ENCODE measurements at places on chromosomes 6 and 20. TPM values are rescaled to one million over a fixed set of nuclear protein-coding genes. Genes with fewer than 3 reads are reported as not detected.

- H3K36me3 ChIP-seq: no peaks in the 10 kb centered on the region
- no peaks in the 10 kb centered on the region for H3K4me1 ChIP-seq
- H3K27me3 ChIP-seq: no peaks in the 10 kb centered on the region
These were observed 29.1 kb downstream of the MRAP2 start for GRCh38 chr6:84062519-84063154.

- H3K4me1 ChIP-seq: peaks cover 5% of the 10 kb centered on the region
- H3K27me3 ChIP-seq: no peaks in the 10 kb centered on the region
- DNase-seq: no peak
- H3K4me3 ChIP-seq: peak overlapping the region; percentile 37
- H3K36me3 ChIP-seq: no peaks in the 10 kb centered on the region
These were observed 35.3 kb downstream of the C6orf52 start for GRCh38 chr6:10658910-10659698.

DNA sequence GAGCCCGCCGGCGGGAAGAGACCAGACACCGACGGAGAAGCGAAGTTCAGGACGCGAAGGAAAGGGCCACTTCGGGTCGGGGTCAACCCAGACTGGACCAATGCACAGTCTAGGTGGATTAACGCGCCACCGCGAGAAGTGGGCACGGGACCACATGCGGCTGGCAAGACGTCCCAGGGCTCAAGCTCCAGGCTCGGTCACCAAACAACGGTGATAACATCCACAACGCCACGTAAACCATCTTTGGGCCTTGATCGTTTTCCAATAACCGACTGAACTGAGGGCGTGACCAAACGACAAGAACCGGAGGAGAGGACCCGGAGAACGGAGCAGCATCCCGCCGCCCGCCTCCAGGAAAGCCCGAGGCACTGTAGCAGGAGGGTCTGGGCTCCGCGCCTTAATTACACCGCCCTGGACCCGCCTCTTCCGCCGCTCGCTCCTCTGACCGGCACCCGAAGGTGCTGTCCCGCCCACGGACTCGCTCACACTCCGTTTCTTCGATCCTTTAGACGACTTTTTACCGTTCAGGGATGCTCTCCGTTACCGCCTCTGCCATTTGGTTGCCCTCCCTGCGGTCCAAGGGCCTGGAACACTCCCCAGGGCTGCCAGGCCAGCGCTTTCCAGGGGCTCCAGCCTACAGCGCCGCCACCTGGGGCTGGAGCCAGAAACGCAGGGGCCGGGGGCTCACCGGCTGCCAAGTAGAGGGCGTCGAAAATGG, 44.1 kb downstream of the DPPA5 start:
- DNase-seq: no peak
- H3K27me3 ChIP-seq: peaks cover 36% of the 10 kb centered on the region
- H3K36me3 ChIP-seq: no peaks in the 10 kb centered on the region
- H3K4me3 ChIP-seq: peak overlapping the region; percentile 59
- H3K4me1 ChIP-seq: peaks cover 3% of the 10 kb centered on the region
- no peak overlapping the region for H3K27ac ChIP-seq

The NCR2 gene
- total RNA-seq: not detected

- DNase-seq: no peak
- H3K36me3 ChIP-seq: no peaks in the 10 kb centered on the region
- H3K4me3 ChIP-seq: no peak overlapping the region
- no peak overlapping the region for H3K27ac ChIP-seq
These were observed 144.0 kb downstream of the PDE7B start for GRCh38 chr6:135995545-135995898.

DNA sequence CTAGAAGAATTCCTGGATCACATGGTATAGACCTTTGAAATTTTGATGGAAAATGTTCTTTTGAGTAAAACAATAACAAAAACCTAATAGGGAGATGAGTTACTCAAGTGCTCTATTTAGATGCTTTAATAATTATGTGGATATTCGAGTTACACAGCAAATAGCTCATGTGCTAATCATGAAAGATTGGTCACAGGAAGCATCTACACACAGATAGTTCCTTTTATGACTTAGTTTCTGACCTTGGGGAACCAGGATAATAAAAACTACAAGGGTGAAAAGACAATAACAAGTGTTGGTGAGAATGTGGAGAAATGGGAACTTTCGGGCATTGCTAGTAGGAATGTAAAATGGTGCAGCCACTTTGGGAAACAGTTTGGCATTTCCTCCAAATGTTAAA, 19.7 kb downstream of the UBE2V1 start:
- peaks cover 21% of the 10 kb centered on the region for H3K36me3 ChIP-seq
- H3K27ac ChIP-seq: no peak overlapping the region
- peaks cover 15% of the 10 kb centered on the region for H3K4me1 ChIP-seq
- no peak overlapping the region for H3K4me3 ChIP-seq
- no peak for DNase-seq

The SAPCD1 gene
- not detected for total RNA-seq

DNA sequence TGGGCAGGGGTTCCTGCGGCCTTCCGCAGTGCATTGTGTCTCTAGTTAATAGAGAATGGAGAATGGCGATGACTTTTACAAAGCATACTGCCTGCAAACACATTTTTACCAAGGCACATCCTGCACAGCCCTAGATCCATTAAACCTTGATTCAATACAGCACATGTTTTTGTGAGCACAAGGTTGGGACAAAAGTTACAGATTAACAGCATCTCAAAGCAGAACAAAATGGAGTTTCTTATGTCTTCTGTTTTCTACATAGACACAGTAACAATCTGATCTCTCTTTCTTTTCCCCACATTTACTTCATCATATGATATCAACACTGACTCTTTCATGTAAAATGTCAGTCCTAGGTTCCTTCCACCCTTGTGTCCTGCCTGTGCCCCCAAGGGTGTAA, 63.5 kb downstream of the GCNT2 start:
- H3K27ac ChIP-seq: no peak overlapping the region
- no peaks in the 10 kb centered on the region for H3K36me3 ChIP-seq
- H3K4me3 ChIP-seq: no peak overlapping the region
- no peak for DNase-seq
- H3K27me3 ChIP-seq: no peaks in the 10 kb centered on the region

DNA sequence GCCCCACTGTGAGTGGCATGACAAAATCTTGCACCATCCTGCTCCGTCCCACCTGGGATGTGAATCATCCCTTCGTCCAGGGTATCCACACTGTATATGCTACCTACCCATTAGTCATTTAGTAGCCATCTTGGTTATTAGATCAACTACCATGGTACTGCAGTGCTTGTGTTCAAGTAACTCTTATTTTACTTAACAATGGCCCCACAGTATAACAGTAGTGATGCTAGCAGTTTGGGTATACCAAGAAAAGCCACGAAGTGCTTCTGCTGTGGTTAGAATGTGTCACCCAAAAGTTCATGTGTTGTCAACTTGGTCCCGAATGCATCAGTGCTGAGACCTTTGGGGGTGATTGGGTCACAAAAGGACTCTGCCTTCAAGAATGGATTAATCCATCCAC, 11.7 kb downstream of the OSER1 start:
- peaks cover 46% of the 10 kb centered on the region for H3K4me1 ChIP-seq
- DNase-seq: no peak
- peak overlapping the region; percentile 97 for H3K27ac ChIP-seq
- H3K36me3 ChIP-seq: no peaks in the 10 kb centered on the region

The PKIG gene
- total RNA-seq: 86.7 TPM

The STXBP5 gene
- 15.6 TPM for total RNA-seq

The CAGE1 gene
- total RNA-seq: not detected

DNA sequence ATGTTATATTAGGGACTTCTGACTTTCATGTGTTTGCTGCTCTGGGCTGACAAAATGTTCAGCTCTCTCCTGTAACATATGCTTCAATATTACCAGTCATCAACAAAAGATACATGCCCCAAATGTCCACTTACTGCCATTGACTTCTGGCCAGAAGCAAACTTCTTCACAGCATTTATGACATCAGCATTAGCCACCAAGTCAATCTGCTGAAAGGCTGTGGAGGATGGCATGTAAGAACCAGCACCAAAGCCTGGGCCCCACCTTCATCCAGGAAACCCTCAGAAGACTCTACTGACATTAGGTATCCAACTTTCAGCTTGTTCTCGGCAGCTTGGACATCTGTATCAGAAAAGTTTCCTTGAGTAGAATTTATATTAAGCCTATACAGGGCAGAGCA, 595.5 kb downstream of the COL12A1 start:
- H3K27me3 ChIP-seq: no peaks in the 10 kb centered on the region
- H3K4me3 ChIP-seq: no peak overlapping the region
- H3K4me1 ChIP-seq: no peaks in the 10 kb centered on the region
- H3K36me3 ChIP-seq: no peaks in the 10 kb centered on the region
- no peak for DNase-seq

DNA sequence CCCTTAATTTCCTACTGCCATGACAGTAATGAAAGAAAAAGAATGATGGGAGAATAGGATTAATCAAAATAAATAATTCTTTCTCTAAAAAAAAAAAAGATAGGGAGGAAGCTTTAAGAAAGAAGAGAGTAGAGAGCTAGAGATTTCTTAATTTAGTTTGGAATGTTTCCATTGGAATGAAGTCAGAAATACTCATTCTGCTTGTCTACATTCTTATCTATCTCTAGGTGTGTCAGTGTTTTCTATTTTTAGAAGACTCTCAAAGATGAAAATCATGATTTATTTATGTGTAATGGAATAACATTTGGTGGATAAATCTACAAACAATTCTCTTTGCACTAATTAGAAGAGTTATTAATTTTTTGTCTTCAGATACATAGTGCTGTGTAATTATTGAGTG, 38.0 kb upstream of the HIVEP1 start:
- no peaks in the 10 kb centered on the region for H3K36me3 ChIP-seq
- no peak for DNase-seq
- no peak overlapping the region for H3K27ac ChIP-seq

GRCh38 chr6:136549300-136550044, 750 bp downstream of the MAP7 start:
- H3K27ac ChIP-seq: no peak overlapping the region
- DNase-seq: no peak
- H3K36me3 ChIP-seq: no peaks in the 10 kb centered on the region
- peak overlapping the region; percentile 58 for H3K4me3 ChIP-seq

GRCh38 chr6:135250751-135251497, 69.8 kb downstream of the MYB start:
- H3K4me3 ChIP-seq: no peak overlapping the region
- H3K27ac ChIP-seq: no peak overlapping the region
- no peaks in the 10 kb centered on the region for H3K4me1 ChIP-seq

DNA sequence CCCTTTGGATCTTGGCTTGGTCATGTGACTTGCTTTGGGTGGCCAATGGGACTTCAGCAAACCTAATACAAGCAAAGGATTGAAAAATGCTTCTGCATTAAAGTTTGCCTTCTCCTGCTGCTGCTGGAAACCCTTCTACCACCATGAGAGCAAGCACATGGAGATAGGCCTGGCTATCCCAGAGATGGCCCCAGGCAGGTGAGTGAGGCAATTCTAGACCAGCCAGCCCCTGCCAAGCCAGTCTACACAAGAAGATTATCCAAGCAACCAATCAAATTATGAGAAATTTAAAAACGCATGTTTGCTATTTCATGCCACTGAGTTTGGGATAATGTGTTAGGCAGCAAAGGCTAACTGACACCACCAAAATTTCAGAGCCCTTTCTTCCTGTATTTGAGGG, 274.3 kb downstream of the TFAP2C start:
- DNase-seq: no peak
- H3K27me3 ChIP-seq: no peaks in the 10 kb centered on the region
- H3K4me3 ChIP-seq: no peak overlapping the region
- H3K27ac ChIP-seq: no peak overlapping the region
- H3K4me1 ChIP-seq: no peaks in the 10 kb centered on the region

The FHL5 gene
- total RNA-seq: 20.8 TPM

DNA sequence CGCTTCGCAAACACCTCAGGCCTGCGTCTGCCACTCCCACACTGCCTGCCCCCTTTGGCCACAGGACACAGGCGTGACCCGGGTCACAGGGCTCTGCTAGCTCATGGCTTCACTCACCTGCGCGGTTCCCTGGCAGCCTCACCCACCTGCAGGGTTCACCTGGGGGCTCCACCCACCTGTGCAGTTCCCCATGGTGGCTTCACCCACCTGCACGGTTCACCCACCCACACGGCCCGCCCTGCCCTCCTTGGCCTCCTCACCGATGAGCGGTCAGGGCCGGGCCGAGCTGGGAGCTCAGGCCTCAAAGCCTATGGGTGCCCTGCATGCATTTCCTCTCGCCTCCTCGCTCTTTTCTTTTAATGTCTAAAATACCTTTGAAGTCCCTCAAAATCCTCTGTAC, 54.7 kb downstream of the SMOC2 start:
- DNase-seq: no peak
- no peak overlapping the region for H3K4me3 ChIP-seq
- H3K27me3 ChIP-seq: peaks cover 4% of the 10 kb centered on the region

- H3K36me3 ChIP-seq: no peaks in the 10 kb centered on the region
- no peak overlapping the region for H3K4me3 ChIP-seq
- H3K4me1 ChIP-seq: peaks cover 33% of the 10 kb centered on the region
- no peaks in the 10 kb centered on the region for H3K27me3 ChIP-seq
- no peak for DNase-seq
These were observed 4.4 kb downstream of the AIG1 start for GRCh38 chr6:143064951-143065683.

The MOG gene
- not detected for total RNA-seq

DNA sequence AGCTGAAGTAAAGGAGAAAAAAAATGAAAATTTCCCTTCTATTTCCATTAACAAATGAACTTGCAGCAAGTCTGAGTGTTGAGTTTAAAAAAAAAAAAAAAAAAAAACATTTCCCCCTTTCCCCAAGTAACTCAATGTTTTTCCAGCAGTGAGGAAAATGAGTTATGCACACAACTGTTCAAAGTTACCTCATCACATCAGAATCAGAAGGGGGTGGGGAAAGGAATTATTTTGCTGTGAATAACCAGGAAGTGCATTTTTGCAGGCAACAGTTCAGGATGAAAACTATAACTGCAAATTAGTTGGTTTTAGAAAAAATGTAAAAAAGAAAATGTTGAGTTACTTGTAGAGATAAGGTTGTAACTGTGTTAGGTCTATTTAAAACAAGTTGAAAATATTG, 568.9 kb upstream of the CITED2 start:
- DNase-seq: no peak
- peak overlapping the region; percentile 24 for H3K27ac ChIP-seq
- H3K27me3 ChIP-seq: no peaks in the 10 kb centered on the region

GRCh38 chr6:138688580-138688979, 85.0 kb upstream of the CCDC28A start:
- H3K36me3 ChIP-seq: no peaks in the 10 kb centered on the region
- H3K27me3 ChIP-seq: no peaks in the 10 kb centered on the region
- no peak overlapping the region for H3K27ac ChIP-seq
- H3K4me3 ChIP-seq: no peak overlapping the region

GRCh38 chr6:87618531-87618930, 28.6 kb downstream of the ORC3 start:
- H3K36me3 ChIP-seq: peaks cover 26% of the 10 kb centered on the region
- H3K27me3 ChIP-seq: no peaks in the 10 kb centered on the region
- DNase-seq: no peak
- no peak overlapping the region for H3K4me3 ChIP-seq
- H3K4me1 ChIP-seq: peaks cover 21% of the 10 kb centered on the region

- H3K27me3 ChIP-seq: no peaks in the 10 kb centered on the region
- no peaks in the 10 kb centered on the region for H3K36me3 ChIP-seq
- H3K4me1 ChIP-seq: no peaks in the 10 kb centered on the region
These were observed 283.9 kb downstream of the TBC1D7 start for GRCh38 chr6:13044390-13044789.

Data from gastrocnemius medialis (tissue), 4 donors.